ENCODE measurements at places on chromosomes 16 and 17.

- DNase-seq, result no peak
Observed at GRCh38 chr17:43722870-43723665, 35.5 kb downstream of the SOST start.

DNA sequence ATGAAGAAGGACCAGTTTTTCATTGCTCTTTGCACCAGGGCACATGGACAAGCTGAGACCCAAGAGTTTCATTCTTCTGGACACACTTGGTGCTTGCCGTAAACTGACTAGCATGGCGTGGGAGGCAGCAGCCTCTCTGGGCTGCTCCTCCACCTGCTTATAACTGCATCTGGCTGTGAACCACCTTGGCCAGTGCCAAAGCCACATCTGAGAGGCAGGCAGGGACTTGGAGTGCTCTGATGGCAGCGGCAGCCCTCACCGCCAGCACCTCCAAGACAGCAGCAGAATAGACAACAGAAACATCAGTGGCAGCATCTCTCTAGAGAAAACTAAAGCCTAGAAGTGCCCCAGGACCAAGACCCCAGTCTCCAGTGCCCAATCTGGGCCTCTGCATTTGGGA is 4.7 kb downstream of the KRT37 start:
- DNase-seq, result no peak

DNA sequence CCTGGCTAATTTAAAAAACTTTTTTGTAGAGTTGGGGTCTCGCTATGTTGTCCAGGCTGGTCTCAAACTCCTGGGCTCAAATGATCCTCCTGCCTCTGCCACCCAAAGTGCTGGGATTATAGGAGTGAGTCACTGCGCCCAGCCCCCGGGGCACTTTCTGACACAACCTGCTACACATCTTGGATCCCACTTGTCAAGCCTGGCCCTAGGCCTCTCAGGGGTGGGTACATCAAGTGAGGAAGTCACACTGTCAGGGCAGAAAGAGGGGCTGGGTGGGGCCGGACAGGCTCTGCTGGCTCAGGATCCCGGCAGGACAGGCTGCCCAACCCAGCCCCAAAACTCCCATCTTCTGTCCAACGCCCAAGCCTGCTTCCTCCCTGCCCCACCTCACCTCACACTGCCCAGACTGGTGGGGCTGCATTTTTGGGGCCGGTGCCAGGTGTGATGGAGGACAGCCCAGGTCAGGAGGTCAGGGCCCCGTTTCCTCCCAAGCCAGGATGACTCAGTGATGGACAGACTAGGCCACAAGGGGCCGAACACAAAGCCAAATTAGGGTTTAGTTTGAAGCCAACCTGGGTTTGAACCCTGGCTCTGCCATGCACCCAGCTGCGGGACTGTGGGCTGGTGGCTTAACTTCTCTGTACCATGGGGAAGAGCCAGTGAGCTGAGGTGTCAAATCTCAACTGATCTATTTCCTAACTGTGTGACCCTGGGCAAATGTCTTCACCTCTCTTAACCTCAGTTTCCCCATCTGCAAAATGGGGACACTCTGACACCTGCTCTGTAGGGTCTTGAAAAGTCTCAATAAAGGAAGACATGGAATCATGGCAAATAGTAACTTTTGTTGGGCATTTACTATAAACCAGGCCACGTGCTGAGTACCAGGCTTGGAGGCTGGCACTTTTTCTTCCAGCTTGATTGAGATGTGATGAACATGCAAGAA is 8.9 kb upstream of the PPL start:
- DNase-seq, result no peak

DNA sequence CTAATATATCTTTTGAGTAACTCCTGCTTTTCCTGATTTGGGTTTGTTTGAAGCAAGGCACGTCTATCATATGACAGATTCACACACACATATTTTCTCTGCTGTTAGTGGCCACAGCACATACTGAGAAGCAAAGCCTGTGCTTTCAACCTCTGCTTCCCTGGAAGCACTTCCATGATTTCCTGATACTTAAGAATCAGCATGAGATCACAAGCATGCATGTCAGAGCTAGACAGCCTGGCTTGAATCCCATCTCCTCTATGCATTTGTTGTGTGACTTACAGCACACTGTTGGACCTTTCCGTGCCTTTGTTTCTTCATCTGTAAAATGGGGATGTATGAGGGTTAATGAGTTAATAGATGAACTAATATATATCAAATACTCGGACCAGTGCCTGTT is 151.1 kb upstream of the NOL11 start:
- DNase-seq, result no peak

GRCh38 chr17:75572713-75573539 is 14.7 kb upstream of the MYO15B start:
- no peak for DNase-seq

DNA sequence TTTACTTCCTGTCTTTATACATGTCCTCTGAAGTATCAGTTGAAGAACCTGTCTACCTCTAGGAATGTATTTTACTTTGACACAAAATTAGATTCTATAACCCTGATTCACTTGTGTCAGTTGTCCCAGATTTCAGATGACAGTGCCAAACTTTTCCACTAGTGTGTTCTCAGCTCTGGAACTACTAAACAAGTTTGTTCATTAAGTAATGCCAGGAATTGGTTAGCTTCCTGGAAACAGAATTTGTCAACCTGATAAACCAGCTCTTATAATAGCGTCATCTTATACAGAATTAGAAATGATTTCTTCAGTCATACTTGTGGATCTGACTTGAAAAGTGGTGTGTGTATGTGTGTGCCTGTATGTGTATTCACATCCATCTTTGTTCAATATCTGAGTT is 7.4 kb downstream of the MAP3K3 start:
- DNase-seq, result no peak

DNA sequence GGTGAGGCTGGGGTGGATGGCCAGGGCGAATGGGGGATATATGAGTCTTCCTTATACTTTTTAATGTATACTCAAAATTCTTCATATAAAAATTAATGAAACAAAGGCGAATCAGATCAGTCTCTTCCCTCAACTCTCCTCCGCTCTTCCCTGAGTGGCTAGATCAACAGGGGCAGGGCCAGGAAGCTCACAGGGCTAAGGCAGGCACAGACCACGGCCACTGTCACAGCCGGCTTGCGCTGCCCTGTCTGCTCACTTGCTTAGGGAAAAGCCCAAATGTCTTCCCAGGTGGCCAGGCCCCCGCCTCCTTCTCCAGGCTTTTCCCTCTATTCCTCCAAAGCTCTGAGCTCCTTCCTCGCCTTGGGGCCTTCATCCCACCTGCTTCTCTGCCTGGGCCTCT is 6.0 kb downstream of the GRIN2C start:
- no peak for DNase-seq

- no peak for DNase-seq
Observed at GRCh38 chr17:73562896-73563295, 81.3 kb downstream of the SDK2 start.

- peak; percentile 47 for DNase-seq
Observed at GRCh38 chr17:6924208-6924607, 71.6 kb upstream of the ALOX12 start.

- DNase-seq, result no peak
Observed at GRCh38 chr17:5373112-5373511, 46.4 kb downstream of the NUP88 start.

DNA sequence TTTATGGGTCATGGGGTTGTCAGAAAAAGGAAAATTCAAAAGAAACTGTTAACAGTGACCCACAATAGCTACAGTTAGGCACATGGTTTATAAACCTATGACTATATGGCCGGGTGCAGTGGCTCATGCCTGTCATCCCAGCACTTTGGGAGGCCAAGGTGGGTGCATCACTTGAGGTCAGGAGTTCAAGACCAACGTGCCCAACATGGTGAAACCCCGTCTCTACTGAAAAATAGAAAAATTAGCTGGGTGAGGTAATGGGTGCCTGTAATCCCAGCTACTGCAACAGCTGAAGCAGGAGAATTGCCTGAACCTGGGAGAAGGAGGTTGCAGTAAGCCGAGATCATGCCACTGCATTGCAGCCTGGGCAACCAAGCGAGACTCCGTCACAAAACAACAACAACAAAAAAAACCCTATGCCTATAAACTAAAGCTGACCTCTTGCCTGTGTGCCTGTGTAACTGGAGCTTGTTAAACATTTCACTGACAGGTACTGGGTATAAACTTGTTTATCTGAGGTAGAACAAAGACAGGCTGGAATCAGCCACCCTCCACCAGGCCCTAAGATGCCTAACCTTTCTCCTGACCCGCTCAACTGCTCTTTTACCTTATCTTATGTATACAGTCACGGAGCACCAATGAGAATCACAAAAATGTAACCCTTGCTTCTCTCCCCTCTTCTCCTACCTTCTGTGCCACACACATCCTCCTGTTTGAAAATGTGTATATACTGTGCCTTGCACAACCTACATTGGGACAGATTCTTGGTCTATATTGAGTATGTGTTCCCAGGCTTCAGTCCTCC is 62.9 kb upstream of the ATF7IP2 start:
- DNase-seq, result no peak

DNA sequence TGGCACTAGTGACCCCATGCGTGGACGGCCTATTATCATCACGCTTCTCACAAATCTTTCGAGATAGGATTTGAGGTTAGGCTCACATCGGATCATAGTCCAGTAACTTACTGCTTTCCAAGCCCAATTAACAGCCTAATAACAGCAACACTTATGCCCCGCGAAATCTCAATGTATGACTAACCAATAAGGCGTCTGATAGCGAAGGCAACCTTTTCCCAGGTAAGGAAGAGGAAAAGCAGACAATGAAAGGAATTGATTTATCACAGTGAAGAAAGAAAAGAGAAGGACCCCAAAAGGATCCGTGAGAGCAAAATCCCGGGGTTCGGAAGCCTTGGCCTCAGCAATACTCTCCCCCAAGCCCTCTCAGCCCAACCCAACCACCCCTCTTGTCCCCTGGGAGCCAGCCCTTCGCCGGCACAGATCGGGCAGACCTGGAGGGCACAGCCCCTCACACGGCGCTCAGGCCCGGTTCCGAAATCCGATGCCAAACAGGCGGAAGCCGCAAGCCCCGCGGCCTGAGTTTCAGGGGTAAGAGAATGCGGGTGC is 534 bp downstream of the GPATCH8 start:
- no peak for DNase-seq

DNA sequence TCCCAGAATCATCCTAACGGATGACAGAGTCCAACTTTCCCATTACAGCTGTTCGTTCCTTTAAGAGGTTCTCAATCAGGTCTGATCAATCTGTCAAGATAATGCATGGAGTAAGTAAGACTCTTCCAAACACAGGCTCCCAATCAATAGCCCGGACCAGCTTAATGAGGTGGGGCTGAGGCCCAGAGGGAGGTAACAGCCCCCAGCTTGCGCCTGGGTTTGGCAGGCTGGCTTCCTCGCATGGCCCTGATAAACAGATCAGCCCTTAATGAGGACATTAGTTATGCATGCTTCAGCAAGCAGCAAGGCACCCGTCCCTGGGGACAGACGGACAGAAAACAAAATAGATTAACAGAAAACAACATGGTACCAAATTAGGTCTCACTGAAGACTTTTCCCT is 145.7 kb downstream of the ZFHX3 start:
- no peak for DNase-seq

DNA sequence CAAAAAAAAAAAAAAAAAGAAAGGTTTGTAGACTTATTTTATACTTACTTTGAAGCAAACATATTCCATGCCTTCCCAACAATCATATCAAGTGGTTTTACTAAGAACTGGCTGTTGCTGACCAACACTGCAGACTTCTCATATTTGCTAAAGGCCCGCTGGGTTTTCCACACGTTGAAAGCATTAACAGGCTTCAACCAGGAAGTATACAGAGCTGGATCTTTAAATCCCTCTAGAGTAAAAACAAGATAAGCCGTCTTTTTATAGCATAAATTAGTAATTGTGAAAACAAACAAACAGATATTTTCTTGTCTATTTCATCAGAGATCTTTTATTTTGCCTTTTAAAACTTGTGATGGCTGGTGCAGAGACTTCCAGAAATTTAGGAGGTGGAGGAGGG is 29.1 kb downstream of the TUBD1 start:
- no peak for DNase-seq

DNA sequence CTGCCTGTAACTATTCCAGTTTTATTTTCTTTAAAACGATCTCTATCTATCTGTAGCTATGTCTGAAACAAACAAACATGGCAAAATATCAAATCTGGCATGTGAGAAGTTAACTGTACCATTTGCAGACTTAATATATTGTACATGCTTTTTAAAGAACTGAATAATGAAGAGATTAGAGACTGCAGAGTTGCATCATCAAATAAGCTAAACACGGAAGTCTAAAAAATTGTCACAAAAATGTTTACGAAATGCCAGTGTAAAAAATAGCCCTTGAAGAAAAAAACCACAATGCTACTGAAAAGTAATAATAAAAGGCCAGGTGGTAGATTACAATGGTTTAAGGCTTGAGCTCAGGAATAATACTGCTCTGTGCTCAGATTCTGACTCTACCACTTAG is 43.1 kb downstream of the HS3ST3A1 start:
- no peak for DNase-seq

GRCh38 chr17:7329374-7329996 is 350 bp upstream of the NEURL4 start:
- peak; percentile 97 for DNase-seq

- DNase-seq, result no peak
Observed at GRCh38 chr17:42798011-42798382, 507 bp downstream of the COA3 start.

- DNase-seq, result peak; percentile 37
Observed at GRCh38 chr17:49035470-49036269, 38.5 kb downstream of the IGF2BP1 start.

DNA sequence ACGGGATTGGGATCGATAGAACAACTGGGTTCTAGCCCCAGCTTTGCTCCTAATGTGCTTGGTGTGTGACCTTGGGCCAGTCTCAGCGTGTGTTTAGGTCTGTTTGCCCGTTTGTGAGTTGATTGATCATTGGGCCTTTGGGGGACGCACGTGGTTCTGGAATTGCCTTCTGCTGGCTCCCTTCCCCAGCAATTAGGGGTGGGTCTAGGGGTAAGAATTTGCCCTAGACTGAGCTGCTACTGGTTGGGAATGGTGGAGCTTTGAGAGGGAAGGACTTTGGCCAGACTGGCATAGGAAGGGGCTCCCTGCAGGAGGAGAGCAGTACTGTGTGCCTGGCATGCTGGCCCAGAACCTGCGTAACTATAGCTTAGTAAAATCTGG is 1.5 kb downstream of the SPNS2 start:
- no peak for DNase-seq

DNA sequence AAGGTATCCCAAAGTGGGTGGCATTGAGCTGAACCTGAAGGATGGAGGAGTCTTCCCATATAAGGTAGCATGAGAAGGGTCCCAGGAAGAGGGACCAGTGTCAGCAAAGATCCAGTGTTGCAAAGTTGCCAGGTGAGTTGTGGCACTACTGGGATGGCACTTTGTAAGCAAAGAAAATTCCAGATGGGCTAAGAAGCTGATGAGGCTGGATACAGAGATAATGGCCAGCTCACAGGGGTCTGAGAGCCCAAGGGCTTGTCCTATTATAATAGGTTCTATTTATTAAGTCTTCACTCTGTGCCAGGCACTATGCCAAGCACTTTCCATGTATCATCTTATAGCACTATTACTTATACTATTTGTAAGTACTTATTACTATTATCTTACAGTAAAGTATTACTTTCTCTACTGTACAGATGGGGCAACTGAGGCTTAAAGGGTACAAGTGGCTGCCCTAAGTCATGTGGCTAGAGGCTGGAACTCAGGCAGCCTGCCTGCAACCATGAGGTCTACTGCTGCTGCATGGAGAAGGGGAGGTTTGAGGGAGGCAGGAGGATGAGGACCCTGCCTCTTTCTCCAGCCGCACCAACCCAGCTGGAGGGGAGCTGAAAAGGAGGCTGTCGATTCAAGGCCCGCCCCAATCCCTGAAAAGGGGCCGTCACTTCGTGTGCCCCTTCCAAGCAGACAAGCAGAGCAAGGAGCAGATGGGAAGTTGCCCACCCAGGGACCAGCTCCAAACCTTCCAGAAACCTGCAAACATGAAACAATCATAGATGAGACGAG is 86.5 kb downstream of the C16orf78 start:
- DNase-seq, result no peak

GRCh38 chr17:80000981-80001775 is 34.5 kb downstream of the TBC1D16 start:
- no peak for DNase-seq
